Activated naive CD4-positive, alpha-beta T cell treated with anti-CD3 and anti-CD28 coated beads for 36 hours (primary cell): ENCODE measurements at places on chromosomes 2 and 18. TPM values are rescaled to one million over a fixed set of nuclear protein-coding genes. Genes with fewer than 3 reads are reported as not detected.

DNA sequence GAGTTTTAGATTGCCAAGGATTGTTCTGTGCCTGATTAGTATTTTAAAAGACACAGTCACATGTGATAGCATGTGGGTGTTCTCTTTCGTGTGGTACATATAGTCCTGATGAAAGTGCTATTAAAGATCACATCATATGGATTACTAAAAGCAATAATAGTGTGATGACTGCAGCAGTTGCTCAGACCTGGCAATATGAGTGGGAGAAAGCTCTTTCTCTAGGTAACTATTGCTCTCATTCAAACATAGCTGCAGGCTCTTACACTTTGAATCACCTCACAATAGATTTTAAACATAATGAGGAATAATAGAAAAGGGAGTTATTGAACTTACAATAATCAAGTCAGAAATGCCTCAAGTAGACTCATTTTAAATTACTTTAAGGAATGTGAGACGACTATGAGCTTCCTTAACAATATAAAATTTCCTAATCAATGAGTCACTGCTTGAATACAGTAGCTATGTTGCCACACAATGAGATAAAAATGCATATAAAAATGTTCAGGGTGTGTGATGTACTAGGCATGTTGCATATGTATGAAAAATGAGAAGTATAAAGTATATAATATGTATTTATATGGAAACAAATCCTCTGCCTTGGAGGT is 452.1 kb downstream of the TMX3 start:
- no peak overlapping the region for H3K4me3 ChIP-seq
- H3K4me1 ChIP-seq = no peaks in the 10 kb centered on the region
- no peak overlapping the region for H3K27ac ChIP-seq
- H3K36me3 ChIP-seq = no peaks in the 10 kb centered on the region

DNA sequence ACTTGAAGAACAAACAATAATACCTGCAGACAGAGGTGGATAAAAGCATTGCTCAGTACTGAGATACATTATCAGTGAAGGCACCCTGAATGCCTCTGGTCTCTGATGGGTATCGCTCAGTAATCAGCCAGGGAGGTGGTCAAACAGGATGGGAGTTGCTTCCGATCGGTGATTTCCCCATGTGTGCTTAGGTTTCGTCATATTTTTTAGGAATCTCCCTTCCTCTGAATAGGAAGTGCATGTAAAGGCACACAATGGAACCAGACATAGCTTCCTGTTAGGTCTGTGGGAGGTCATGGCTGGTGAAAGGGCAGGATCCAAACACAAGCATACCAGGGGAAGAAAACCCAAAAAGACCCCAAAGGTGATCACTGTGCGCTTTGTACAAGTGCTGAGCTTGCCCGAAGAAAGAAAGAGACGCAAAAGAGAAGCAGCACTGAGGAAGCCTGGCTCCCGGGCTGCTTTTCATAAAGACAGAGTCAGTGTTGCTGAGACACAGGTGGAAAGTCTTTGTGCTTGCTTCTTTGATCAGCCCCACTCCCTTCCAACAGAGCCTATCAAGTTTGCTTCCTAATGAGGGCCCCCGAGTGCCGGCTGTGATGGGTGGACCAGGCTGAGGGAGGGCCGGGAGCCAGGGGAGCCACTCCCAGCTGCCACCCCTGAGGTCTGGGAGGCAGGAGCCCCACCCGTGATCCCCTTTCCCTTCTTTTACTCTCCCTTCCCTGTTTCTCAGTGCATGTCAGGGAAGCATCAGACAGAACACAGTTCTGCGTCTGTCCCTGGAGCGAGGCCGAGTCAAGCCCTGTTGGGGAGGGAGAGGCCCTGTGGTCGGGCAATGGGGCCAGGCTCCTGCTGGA is 138.2 kb downstream of the SH3RF3 start:
- no peak overlapping the region for H3K4me3 ChIP-seq
- H3K27me3 ChIP-seq = no peaks in the 10 kb centered on the region
- H3K27ac ChIP-seq = no peak overlapping the region
- DNase-seq = no peak
- H3K4me1 ChIP-seq = no peaks in the 10 kb centered on the region

DNA sequence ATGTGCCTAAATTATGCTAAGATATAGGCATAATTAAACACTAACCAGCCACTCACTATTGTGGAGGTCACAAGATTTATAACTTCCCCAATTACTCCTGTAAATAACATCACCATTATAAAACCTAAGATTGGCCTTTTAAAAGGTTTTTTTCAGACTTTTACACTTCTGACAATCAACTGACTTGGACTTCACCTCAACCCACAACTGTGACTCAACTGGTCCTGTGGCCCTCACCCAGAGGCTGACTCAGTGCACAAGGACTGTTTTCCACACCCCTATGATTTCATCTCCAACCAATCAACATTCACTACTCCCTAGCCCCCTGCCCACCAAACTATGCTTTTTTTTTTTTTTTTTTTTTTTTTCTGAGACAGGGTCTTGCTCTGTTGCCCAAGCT is 11.6 kb downstream of the TTR start:
- no peaks in the 10 kb centered on the region for H3K4me1 ChIP-seq
- no peak overlapping the region for H3K27ac ChIP-seq
- peaks cover 10% of the 10 kb centered on the region for H3K27me3 ChIP-seq
- peak; percentile 25 for DNase-seq

The ODC1 gene
- total RNA-seq = 174 TPM

The AKAIN1 gene
- not detected for total RNA-seq

The CROCC2 gene
- not detected for total RNA-seq

GRCh38 chr2:3620834-3621233 is 25.9 kb downstream of the COLEC11 start:
- no peaks in the 10 kb centered on the region for H3K36me3 ChIP-seq
- no peaks in the 10 kb centered on the region for H3K27me3 ChIP-seq
- H3K4me3 ChIP-seq = no peak overlapping the region
- H3K27ac ChIP-seq = no peak overlapping the region

DNA sequence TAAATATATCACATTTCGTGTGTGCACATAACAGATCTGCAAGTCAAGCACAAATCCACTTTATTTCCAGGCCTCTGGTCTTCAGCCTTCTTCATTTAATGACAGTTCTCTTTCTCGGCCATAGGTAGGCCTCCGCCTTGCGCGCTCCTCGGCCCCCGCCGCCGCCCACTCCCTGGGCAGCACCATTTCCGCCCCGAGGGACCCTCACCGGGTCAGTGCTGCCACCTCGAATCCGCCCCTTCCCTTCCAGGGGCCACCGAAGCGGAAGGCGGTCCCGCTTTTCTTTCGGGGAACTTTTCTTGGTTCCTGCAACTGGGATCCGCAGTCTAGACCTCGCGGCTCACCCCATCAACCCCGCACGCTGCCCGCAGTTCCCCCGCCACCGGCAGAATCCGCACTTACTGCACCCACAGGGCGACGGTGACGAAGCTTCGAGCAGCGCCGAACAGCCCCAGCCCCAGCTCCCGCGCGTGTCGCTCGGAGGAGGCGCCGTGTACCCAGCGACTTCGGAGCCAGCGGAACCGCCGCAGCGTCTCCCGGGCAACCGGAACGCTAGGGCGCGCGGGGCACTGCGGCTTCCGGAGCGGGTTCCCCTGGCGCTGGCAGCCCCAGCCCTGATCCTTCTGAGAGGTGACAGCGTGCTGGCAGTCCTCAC is at the start of gene CDKL4:
Gene CDKL4, minus strand, starts transcription at position 502 of the 655 bp plus-strand sequence.
- H3K4me1 ChIP-seq = peaks cover 15% of the 10 kb centered on the region
- no peak within 1 kb of the TSS for H3K27ac ChIP-seq
- DNase-seq = peak; percentile 57
- no peaks in the 10 kb centered on the region for H3K36me3 ChIP-seq
- no peaks in the 10 kb centered on the region for H3K27me3 ChIP-seq

GRCh38 chr2:218796691-218797090 is 14.7 kb downstream of the CYP27A1 start:
- no peaks in the 10 kb centered on the region for H3K36me3 ChIP-seq
- no peaks in the 10 kb centered on the region for H3K4me1 ChIP-seq
- DNase-seq = no peak
- no peak overlapping the region for H3K27ac ChIP-seq

GRCh38 chr18:28284132-28284531 is 107.2 kb upstream of the CDH2 start:
- no peak for DNase-seq
- no peaks in the 10 kb centered on the region for H3K27me3 ChIP-seq
- H3K27ac ChIP-seq = no peak overlapping the region
- no peak overlapping the region for H3K4me3 ChIP-seq
- no peaks in the 10 kb centered on the region for H3K4me1 ChIP-seq

DNA sequence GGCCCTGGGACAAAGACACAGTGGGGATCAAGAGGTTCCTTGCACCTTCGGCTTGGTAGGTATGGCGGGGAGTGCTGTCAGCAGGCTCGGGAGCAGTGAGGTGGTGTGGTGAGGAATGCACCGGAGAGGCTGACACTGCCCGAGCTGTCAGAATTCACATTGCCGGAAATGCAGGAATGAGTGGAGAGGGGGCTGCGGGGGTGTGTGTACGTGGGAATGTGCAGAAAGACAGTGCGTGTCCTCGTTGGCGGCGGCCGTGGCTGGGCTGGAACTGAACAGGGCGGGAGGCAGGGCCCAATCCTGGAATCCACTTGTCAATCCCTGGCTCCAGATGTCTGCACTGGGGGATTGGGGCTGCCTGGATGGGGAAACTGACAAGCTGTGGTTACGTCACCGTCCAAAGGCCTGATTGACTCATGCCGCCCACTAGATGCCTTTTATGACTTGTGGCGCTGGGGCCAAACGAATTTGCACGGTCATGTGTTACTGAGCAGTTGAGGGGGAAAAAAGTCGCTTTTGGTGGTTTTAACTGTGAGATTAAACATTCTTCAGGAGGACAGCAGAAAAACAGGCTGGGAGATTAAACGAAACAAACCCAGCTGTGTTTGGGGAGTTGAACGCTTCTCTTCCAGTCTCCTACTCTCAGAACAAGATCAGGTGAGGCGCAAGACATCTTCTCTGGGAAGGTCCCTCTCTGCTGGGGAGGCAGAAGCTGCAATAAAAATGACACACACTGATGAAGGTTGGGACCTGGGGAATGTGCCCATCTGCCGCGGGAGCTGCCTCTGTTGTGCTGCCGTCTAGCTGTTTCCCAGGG is 189.4 kb upstream of the GLI2 start:
- no peak overlapping the region for H3K27ac ChIP-seq
- no peak for DNase-seq
- H3K36me3 ChIP-seq = no peaks in the 10 kb centered on the region
- H3K4me1 ChIP-seq = no peaks in the 10 kb centered on the region

GRCh38 chr2:239202343-239202742 is 198.5 kb downstream of the HDAC4 start:
- DNase-seq = no peak
- H3K36me3 ChIP-seq = peaks cover 7% of the 10 kb centered on the region
- H3K27ac ChIP-seq = no peak overlapping the region
- no peaks in the 10 kb centered on the region for H3K27me3 ChIP-seq
- H3K4me1 ChIP-seq = peaks cover 40% of the 10 kb centered on the region

The ALPP gene
- not detected for total RNA-seq
